Inflammatory macrophage (primary cell): ENCODE measurements at places on chromosomes 2 and 18.

GRCh38 chr2:239274391-239275043 lies 126.3 kb downstream of the HDAC4 start:
- DNase-seq, result no peak

- no peak for DNase-seq
Measured at GRCh38 chr2:223214394-223215253, 162.6 kb downstream of the KCNE4 start.

DNA sequence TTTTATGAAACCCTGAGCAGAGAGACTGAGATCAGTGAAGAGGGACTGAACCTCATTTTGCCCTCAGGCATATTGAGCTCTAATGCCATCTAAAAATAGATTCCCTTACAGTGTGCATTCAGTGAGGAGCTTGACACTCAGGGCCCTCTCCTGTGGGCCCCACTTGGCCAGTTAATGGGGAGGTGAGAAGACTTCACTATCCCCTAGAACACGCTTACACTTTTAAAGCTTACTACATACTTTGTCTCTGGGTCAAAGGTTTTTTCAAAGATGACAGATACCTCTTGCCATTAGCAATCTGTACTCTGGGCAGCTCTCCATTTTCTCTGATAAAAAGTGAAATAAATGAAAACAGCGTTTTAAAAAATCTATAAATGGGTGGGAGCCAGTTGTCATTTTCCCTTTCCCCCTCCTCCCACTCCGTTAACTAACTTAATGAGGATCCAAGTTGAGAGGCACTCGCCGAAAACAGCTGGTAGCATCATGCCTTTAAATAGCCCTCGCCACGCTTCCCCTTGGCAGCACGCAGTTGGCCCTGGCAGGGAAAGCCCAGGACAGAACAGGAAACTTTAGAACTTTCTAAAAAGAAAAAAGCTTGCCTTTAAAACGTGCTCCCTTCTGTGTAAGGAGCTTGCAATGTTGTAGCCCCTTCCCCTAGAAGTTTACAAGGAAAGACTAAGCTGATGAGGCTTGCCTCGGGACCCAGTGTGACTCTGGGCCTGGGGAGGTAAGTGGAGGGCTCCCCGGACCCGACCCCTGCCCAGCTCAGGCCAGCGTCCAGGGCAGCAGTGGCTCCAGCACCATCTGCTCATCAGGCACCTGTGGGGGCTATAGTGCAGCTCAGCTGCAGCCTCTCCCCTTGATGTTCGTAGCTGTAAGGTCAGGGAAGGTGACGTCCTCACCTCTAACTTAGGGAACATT lies 58.8 kb upstream of the FOSL2 start:
- DNase-seq, result peak; percentile 42

- DNase-seq, result no peak
Measured at GRCh38 chr2:188523919-188524318, 232.2 kb downstream of the GULP1 start.

DNA sequence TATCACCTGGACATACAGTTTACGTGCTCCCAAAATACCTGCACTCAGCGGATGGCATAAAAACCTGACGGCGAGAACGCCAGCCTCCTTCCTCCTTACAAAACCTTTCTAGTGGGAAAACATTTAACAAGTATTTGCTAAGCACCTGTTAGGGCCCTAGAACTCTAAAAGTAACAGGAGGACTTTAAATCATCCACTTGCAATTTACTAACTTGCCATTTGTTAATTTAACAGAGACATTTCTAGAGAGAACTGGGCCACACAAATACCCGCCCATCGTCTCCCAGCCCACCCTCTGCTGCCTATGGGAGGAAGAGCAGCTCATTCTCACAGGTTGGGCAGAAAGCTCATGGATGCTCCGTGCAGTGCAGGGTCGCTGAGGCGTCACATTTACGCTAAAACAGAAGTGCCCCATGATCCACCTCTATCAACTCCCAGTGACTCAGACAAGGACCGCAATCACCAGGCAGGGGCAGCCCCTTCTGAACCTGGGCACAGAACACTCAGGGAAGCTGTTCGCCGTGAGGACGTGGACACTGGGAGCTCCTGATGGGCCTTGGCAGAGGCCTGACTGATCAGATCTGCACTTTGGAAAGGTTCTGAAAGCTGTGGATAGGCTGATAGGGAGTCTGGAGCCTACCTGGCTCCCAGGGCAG lies 106.9 kb downstream of the HDAC4 start:
- DNase-seq, result no peak

DNA sequence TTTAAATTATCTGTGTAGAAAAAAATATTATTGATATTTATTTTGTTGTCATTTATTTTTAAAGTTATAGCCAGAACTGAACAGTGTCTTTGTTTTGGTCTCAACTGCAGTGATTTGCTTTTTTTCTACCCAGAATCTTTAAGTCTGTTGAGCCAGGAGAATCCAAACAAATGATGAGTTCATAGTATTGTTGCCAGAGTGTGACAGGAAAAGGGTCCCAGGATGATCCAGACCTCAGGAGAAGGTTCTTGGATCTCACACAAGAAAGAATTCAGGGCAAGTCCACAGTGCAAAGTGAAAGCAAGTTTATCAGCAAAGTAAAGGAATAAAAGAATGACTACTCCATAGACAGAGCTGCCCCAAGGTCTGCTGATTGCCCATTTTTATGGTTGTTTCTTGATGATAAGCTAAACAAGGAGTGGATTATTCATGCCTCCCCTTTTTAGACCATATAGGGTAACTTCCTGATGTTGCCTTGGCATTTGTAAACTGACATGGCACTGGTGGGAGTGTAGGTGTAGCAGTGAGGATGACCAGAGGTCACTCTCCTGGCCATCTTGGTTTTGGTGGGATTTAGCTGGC lies 127.1 kb downstream of the AGPS start:
- no peak for DNase-seq

- no peak for DNase-seq
Measured at GRCh38 chr2:437756-438393, 150.0 kb upstream of the ALKAL2 start.
